ENCODE measurements at places on chromosomes 1 and 21.

DNA sequence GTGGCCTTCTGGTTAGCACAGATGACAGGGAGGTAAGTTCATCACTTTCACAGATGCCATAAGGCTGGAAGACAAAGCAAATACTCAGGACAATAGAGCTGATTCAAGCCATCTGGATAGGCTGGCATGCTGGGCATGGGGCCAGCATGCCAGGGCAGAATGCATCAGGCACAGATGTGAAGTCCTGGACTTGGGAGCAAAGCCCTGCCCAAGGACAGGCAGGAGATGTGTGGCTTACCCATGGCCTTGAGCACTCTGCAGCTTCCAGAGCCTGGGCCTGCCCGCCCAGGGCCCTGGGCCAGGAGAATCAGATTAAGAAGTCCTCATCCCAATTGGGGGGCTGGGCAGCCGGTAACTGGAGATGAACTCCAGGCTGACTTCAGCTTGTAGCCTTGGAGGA, 135.7 kb upstream of the ZC3H12A start:
- DNase-seq, result peak; percentile 35

GRCh38 chr1:32763221-32763620, 53.9 kb downstream of the YARS1 start:
- DNase-seq, result no peak

DNA sequence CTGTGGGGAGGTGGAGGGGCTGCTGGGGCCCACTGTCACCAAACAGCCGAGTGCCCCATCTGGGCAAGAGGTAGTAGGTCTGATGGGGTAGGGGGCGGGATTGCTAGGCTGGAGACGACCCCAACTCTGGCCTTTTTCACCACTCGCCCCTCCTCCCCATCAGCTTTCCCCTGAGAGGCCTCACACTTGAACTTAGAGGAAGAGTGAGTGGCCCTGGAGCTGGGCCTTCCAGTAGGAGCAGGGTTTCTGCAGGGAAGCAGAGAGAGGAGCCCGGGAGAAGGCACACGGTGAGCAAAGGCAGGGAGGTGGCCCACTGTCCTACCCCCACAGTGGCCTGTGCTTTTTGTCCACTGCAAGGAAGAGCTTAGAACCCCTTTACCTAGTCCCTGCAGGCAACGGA, 111.9 kb upstream of the WNT4 start:
- DNase-seq, result no peak

- no peak for DNase-seq
Observed at GRCh38 chr1:167713330-167714081, 8.3 kb upstream of the MPZL1 start.

GRCh38 chr1:234478152-234478480, 863 bp downstream of the TARBP1 start:
- DNase-seq, result peak; percentile 72

DNA sequence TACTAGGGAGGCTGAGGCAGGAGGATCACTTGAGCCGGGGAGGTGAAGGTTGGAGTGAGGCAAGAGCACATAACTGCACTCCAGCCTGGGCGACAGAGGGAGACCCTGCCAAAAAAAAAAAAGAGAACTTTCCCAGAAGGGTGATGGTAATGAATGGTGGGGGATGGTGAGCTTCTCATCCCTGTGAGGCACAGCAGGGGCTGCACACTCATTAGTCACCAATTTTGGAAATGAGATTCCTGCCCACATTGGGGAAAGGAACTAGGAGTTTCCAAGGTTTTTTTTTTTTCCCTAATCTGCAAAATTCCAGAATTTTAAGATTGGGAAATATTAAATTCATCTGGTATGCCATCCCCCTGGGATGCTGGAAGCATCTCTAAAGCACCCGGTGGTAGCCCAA, 50.2 kb upstream of the SSBP3 start:
- DNase-seq, result no peak

GRCh38 chr1:92958203-92958970, 2.9 kb downstream of the DIPK1A start:
- DNase-seq, result no peak

DNA sequence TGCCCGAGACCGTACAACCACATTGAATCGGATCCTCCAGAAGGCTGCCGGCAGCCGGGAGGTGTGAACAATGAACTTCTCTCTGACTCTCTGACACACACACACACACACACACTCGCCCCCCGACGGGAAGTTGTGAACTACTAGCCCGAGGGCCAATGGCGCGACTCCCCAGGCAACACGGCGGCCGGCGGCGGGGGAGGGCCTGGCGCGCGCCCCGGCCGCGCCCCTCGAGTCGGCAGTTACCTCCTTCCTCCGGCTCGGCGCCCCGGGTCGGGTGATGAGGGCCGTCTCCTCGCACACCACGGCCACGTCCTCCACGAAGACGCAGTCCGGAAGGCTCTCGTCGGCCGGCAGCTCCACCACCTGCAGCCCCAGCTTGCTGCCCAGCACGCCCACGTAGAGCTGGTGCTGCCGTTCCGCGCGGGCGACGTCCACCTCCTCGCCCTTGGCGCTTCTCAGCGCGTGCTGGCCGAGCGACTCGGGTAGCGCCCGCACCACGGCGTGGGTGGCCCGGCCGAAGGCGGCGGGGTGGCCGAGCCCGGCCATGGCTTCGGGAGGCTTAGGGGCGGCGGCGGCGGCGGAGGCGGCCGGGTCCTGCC, 361 bp downstream of the DDAH1 start:
- no peak for DNase-seq

GRCh38 chr21:43590194-43590593, 69.1 kb downstream of the HSF2BP start:
- no peak for DNase-seq

DNA sequence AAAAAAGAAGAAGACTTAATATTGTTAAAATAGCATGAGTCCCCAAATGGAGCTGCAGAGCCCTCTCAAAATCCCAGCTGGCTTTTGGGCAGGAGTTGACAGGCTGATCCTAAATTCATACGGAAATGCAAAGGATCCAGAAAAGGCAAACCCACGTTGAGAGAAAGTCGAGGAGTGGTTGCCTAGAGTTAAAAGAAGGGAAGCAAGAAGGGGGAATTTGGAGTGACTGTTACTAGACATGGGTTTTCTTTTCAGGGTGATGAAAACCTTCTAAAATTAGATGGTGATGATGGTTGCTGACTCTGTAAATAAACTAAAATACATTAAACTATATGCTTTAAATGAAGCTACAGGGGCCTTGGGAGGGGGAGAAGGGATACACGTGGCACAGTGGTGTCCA, 1.6 kb downstream of the DNMT3L start:
- no peak for DNase-seq

GRCh38 chr1:167524651-167525050, 6.3 kb upstream of the CD247 start:
- peak; percentile 60 for DNase-seq

DNA sequence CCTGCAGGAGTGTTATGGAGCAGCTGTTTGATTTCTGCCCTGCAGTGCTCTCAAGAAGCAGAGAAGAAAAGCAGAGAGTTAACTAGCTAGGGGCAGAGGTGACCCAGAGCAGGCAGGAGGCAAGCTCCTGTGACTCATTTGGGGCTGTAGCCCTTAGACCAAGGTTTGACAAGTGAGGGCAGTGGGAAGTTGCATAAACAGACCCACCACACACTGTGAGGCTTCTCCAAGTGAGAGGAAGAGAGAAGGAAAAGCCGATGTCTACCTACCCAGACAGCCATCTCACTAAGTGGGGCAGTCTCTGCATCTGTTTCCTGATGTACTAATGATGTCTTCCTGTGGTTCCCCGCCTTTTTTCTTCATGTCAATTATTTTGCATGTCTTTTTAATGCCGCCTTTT, 159.9 kb upstream of the NR5A2 start:
- DNase-seq, result no peak

DNA sequence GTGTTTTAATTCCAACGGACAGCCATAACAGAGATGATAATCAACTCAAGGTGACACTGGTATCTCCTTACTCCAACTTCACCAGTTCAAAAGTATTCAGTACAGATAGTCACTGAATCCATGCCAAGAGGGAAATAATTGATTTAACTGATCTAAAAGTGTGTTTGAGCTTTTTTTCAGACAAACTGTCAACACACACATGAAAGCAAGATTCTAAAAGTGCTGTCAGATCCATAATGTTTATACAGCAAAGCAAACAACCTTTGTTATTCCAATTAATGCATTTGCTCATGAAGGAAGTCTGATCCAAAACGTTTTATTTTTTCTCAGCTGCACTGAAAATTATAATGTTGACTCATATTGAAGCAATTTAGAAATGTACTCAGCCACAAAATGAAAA, 5.9 kb upstream of the PRKAA2 start:
- no peak for DNase-seq

DNA sequence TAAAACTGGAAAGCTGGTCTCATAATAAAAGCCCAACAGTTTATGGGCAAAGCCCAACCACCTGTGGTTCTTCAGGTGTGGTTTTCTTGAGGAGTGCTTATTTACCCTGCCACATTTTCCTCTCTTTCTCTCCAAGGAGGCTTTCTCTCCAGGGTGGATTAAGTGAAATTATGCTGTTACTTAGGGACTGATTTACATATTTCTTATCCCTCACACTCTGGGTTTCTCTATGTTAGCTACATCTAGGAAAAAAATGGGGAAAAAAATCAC, 4.8 kb downstream of the TBX19 start:
- no peak for DNase-seq

DNA sequence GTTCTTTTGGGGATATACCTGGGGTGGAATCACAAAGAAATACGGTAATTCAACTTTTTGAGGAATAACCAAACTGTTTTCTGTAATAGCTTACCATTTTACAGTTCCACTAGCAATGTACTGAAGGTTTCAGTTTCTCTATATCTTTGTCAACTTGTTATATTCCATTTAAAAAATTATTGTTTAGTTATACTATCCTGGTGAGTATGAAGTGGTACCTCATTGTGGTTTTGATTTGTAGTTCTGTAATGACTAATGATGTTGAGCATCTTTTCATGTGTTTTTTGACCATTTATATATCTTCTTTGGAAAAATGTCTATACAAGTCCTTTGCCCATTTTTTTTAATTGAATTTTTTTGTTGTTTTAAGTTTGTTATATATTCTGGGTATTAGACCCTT, 39.4 kb downstream of the MAST2 start:
- no peak for DNase-seq

GRCh38 chr1:818618-819291, 105.0 kb upstream of the SAMD11 start:
- DNase-seq, result no peak

DNA sequence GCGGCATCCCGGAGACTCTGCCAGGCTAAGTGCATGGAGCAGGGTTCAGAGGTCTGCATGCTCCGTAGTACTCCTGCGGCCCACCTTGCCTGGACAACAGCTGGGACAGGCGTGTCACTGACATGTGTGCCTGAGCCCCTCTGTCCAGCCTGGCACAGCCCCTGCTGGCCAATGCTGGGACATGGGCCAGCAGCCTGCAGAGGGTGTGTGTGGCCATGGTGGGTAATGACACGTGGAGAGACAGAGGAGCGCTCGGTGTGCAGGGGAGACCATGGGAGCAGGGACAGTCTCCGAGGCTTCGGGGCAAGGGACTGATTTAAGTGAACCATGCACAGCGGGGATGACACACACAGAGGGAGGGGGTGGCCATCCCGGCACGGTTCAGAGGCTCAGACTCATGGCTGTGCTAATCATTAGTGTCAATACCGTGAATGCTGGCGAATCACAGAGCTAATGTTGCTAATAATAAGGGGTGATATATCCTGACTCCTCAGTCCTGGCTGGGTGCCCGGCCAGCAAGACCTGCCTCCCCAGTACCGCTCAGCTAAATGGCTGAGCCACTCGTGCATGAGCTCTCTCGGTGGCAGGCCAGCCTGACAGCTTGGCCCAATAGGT, 41.5 kb downstream of the IGSF21 start:
- DNase-seq, result peak; percentile 89

DNA sequence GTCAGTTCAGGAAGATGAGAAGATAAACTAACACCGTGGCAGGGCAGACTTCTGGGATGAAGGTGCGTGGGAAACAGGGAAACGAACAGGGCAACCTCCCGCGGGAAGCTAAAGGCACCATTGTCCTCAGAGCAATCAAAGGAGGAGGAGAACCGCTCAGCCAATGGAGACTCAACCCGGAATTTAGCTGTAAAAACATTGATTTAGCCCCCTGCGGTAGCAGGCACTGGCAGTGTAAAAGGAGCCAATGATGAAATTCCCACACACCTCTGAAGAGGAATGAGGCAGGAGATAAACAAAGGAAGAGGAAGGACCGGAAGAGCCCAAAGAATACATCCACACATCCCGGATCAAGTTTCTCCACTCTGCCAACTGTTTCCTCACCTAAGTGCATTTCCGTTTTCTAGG, 19.5 kb downstream of the HLCS start:
- no peak for DNase-seq

- no peak for DNase-seq
Observed at GRCh38 chr1:98749152-98749756, 87.7 kb downstream of the SNX7 start.

GRCh38 chr1:156924478-156925153, 4.2 kb downstream of the LRRC71 start:
- DNase-seq, result no peak

DNA sequence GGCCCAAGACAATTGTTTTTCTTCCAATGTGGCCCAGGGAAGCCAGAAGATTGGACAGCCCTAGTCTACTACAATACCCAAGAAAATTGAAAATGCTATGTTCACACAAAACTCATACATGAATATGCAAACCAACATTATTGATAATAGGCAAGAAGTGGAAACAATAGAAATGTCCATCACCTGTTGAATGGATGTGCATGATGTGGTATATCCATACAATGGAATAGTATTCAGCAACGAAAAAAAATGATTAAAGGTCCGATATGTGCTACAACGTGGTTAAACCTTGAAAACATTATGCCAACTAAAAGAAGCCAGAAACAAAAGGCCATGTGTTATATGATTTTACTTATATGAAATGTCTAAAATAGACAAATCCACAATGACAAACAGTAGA, 262.3 kb downstream of the LRRC40 start:
- DNase-seq, result no peak

- no peak for DNase-seq
Observed at GRCh38 chr1:72119491-72119890, 162.8 kb downstream of the NEGR1 start.

DNA sequence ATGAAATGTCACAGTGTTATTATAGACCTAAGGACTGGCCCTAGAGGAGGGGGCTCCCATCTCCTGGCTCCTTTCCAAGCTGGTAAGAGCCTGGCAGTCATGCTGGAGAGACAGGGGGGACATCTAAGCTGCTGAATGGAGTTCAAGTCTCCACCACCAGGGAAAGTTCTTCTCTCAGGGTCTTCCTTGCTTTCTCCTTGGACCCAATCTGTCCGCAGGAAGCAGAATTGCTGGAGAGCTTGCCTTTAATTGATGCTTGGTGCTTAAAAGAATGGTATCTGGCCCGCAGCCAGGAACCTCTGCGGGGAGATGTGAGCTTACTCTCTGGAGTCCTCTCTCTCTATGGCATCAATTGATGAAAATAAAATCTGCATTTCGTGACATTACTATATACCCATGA, 25.1 kb downstream of the IRF2BP2 start:
- no peak for DNase-seq

Data from dorsolateral prefrontal cortex (tissue), 122 donors.